ENCODE measurements at places on chromosomes 6 and 20.

GRCh38 chr6:16712931-16713484, 48.3 kb downstream of the ATXN1 start:
- DNase-seq: no peak

DNA sequence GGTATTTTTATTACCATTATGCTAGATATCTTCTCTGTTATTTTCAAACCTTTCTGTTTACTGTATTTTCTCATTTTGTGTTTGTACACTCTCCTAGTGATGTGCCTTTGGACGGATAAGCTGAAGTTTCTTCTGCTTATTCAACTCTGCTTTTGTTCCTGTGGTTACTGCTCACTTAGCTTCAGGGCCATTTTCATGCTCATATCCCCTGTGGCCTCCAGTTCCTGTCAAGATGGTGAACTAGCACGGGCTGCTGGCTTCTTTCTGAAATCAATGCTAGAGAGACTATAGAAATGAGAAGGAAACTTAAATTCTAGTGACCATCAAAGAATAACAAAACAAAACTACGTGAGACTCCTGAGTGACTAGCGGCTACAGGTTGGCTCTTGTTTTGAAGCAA, 6.8 kb upstream of the CST8 start:
- no peak for DNase-seq

- no peak for DNase-seq
Observed at GRCh38 chr20:50799890-50800550, 5.2 kb downstream of the BCAS4 start.

DNA sequence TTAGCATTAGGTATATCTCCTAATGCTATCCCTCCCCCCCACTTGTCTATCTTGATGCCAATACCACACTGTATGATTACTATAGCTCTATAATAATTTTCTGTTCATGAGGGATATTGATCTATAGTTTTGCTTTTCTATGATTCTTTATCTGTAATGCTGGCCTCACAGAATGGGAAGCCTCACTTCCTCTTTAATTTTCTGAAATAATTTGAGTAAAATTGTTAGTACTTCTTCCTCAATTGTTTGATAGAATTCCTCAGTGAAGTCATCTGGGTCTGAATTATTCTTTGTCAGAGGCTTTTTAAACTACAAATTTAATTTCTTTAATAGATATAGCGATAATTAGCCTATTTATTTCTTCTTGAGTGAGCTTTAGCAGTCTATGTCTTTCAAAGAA, 31.2 kb downstream of the SIRPD start:
- DNase-seq: no peak

DNA sequence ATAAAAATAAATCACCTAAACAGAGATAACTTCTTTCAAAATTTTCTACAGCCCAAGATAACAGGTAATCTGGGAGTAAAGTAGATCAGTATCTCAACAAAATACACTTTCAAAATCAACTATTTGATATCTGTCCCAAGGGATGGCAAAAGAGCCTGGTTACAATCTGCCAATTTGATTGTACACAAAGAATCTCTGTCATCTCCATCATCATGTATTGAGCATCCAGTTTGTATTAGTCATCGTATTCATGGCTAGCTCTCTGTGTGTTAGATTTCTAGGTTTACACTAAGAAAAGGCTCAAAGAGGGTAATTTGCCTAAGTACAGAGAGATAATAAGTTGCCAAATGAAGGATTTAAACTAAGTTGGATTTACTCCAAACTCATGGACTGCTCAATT, 329.0 kb upstream of the NRSN1 start:
- no peak for DNase-seq

DNA sequence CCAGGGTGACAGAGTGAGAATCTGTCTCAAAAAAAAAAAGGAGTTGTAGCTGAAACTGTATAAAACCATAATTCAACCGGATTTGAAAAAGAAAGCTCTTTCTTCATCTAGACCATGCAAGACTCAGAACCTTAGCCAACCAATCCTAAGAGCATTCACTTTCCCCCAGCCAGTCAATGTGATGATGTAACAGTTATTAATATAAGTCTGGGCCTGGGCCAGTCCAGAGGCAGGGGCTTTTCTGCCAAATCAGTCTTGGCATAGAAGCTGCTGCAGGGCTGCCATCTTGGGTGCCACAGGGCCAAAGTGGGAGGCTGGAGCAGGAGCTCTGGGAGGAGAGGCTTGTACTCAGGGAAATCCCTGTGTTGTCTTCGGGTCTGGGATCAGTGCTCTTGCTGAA, 288.4 kb downstream of the CLIC5 start:
- no peak for DNase-seq

DNA sequence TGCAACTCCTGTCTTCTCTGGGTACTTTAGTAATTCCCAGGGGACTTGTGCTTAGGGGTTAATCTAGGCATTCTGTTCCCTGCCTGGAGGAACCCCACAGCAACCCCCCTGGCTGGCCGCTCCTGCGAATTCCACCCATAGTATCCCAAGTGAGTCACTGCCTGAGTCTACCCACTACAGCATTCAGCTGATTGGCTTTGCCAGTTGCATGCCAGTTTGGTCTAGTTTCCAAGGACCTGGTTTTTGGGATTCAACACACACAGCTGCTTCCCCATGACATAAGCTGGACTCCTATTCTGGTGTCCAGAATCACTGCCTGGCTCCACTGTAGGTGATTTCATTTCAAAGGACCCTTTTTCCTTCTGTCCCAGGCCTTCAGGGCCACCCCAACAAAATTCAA, 40.3 kb downstream of the PLCG1 start:
- DNase-seq: no peak

DNA sequence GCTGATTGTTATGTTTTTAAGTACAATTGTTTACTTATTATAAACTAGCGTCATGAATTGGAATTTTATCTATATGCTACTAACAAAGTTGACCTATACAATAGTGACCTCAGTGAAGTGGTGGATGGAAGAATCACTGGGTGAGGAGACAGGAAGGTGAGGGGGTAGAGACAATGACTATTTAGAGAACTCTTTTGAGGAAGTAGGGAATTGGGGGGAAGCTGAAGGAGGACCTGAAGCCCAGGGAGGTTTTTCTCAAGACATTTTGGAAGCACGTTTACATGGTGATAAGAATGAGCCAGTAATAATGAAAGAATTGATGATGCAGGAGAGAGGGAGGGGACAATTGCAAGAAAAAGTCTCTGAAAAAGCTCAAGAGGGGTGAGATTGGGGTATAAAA, 96.4 kb downstream of the RPS12 start:
- DNase-seq: no peak

GRCh38 chr6:75494290-75494689, 690 bp upstream of the FILIP1 start:
- no peak for DNase-seq

DNA sequence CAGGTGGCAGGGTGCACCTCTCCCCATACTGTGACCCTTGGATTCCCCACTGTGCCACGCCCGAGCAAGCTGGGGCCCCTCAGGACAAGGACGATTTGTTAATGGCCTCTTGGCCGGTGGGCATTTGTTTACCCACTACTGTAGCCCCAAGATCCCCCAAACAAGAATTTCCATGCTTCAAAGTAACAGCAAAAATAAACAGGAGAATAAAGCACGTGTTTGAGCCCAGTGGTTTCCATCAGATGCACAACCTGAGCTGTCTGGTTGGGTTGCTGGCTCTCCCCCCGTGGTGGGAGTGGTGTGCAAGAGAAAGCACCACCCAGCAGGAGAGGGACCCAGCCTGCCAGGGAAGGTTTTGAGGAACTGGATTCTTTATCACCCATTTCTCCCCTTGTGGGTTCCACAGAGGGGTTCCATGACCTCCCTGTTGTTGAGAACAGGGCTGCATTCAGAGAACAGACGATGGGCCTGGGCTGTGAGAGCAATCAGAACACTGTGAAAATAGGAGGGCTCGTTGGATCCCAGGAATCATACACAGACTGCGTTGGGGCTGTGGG, 4.8 kb downstream of the CD93 start:
- DNase-seq: no peak

DNA sequence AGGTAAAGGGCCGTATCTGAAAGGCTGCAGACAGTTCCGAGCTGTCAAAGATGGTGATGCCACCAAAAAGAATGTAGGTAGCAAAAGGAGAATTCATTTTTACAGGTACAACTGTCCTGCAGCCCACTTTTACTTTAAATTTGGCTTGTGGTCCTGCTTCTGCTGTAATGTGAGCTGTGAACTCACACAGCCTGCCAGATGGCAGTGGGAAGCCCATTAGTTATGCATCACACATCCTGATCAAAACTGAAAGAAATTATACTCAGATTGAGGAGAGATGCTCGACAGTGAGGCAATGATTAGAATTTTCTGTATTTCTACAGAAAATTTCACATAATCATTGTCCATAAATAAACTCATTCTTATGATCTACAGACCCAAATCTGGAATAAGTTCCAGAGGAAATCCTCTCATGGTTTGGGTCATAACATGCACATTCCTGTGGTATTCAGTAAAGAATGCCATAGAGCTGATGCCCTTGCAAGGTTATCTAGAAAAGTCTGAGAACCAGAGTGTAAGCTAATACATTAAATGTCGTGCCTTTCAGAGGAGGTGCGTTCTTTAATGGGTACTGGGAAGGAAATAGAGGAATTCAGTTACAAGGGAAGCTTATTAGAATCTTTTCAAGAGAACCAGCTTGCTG, 23.9 kb upstream of the E2F3 start:
- DNase-seq: no peak

DNA sequence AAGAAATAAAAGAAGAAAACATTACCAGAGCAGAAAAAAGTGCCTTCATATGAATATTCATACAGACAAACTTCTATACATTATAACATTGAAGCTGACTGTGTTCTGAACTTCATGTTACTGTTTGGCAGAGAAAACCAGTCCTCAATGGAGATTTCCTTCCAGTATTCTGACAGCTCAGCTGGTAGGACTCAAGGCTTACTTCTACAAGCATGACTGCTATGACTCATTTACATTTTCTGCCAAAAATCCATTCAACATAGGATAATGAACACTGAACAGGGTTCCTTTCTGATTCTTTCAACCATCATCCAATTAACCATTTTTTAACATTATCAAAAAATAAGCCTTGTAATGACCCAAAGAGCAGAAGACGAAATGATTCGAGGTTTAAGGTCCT, 25.4 kb downstream of the COL9A1 start:
- DNase-seq: no peak

DNA sequence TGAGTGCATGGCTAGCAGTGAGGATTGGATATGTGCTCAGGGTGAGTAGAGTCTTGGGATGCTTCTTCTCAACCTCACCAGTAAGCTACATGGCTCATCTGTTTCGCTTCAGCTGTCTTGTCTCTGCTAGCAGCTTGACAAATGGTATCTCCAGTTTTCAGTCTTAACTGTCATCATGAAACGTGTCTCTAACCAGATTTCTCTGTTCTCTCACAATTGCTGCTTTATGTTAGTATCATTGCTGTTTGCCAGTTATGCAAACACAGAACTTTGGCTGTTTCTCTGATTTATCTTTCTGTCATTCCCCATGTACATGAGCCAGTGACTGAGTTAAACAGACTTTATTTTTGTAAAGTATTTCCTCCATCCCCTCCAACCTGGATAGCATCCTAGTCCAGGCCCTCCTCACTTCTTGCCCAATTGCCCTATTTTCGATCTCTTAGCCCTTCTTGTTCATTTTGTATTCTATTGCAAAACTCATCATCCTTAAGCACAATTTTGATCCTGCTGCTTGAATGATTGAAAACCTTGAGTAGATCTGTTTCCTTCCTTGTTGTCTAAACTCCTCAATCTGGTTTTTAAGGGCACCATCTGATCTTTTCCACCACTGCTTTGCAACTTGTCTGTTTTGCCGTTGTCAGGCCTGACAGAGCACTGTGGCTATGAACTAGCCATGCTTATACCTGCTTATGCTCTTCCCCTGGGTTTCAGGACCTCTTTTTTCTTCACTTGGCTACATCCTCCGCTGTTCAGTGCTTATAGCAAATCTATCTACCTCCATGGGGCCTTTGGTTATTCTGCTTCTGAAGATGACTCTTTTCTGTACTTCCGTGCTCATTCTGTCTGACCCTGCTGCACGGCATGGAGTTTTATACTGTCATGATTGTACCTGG, 37.7 kb upstream of the ADIG start:
- DNase-seq: no peak

- no peak for DNase-seq
Observed at GRCh38 chr6:79718509-79719247, 87.5 kb downstream of the SH3BGRL2 start.

GRCh38 chr20:35093267-35093884, 769 bp upstream of the TRPC4AP start:
- no peak for DNase-seq
